Adrenal gland (tissue), 19 donors: ENCODE measurements at places on chromosomes 13 and 19. TPM values are rescaled to one million over a fixed set of nuclear protein-coding genes. Genes with fewer than 3 reads are reported as not detected.

DNA sequence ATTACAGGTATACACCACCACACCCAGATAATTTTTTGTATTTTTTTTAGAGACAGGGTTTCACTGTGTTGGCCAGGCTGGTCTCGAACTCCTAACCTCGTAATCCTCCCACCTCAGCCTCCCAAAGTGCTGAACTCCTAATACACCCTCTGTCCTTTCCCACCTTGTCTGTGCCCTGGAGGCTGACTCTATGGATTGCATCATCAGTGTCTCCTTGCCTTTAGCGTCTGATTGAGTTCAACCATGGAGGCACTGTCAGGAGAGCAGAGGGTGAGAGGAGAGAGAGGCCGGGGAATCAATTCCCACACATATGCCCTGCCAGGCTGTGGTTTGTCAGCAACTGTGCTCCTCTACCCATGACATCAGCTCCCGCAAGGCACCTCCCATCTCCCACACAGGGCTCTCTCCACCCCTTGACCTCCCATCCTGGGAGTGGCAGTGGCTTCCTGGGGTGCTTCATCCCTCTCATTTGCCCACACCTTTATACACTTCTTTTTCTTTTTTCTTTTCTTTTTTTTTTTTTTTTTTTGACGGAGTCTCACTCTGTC, 12.6 kb upstream of the LILRB4 start:
- no peak for DNase-seq

- DNase-seq: peak; percentile 98
Observed at GRCh38 chr19:44746946-44747738, 1.4 kb upstream of the BCL3 start.

SHISA2 gene
- total RNA-seq: 2.6 TPM

- DNase-seq: no peak
Observed at GRCh38 chr13:77719128-77719527, 21.6 kb downstream of the SLAIN1 start.

DNA sequence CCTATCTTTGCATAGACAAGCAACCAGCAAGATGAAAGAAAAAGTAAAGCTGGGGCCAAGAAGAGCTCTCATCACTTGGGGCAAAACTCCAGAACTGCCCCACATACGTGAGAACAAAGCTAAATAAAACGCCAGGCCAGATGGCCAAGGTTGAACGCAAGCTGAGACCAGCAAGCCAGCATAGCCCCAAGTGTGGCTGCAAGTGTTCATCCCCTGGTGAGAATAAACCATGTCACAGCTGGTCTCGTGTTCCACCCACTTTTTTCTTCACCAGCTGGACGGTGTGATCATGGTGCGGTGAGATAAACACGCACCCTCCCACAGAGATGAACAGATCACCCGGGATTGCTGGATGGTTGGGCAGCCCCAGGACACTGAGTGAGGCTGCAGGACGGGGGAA, 109.6 kb upstream of the CACNA1A start:
- DNase-seq: no peak
